ENCODE measurements at places on chromosomes 13 and 19.

DNA sequence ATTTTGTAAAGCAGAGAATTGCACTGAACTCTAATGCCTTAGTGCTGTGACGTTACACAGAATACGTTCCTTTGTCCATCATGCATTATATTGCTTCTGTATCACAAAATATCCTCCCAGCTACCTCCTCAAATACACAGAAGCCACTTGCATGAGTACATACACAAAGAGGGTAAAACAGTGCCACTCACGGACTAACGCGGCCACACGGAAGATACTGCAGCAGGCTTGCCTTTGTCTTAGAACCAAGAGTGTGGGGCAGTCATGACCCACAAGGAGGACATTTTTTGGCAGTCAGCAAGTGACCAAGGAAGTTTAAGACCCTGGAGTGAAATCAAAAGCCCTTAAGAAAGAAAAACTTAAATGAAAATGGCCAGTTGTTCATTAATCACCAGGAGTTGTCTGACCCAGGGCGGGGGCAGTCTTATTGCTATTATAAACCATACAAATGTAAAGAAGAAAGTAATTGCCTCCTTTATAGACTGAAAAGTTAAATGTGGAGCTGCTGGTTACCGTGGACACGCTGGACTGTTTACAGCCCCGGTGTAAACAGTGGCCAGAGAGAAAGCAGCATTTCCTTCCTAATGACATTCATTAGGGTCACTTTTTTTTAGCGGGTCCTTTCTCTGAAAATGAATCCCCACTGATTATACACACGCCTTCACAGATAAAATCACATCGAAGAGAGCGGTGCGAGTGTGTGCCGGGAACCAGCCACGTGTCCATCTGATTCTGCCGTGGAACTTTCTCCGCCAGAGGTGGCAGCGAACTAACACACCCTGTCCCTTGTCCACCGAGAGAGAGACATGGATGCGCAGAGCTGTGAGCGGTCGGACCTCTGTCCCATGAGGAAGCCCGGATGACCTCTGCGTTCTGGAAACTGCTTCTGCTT lies 66.8 kb downstream of the SOX1 start:
- DNase-seq, result no peak

DNA sequence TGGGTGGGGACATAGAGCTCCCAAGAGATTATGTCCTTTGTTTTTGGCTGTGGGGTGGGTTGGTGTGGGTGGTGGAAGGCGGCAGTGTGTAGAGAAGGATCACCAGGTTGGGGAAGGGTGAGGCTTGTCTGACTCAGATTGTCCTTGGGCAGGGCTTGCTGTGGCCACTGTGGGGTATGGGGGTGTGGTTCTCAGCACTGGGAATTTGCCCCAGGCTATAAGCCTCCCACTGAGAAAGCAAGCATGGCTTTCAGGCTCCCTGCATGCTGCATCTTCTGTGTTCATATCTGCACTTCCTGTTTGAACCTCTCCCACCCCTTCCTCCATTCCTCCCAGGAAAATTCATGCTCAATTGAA lies 34.9 kb downstream of the DNAJC15 start:
- DNase-seq, result peak; percentile 13

- no peak for DNase-seq
These were observed 203.0 kb downstream of the DIAPH3 start for GRCh38 chr13:59960683-59961082.

- DNase-seq, result no peak
These were observed 336.1 kb downstream of the GPC6 start for GRCh38 chr13:93562676-93563075.

- DNase-seq, result no peak
These were observed 135.9 kb downstream of the URI1 start for GRCh38 chr19:30077851-30078355.

- DNase-seq, result no peak
These were observed 34.1 kb upstream of the GAS6 start for GRCh38 chr13:113897966-113898365.
